ENCODE measurements at places on chromosomes 2 and 18.

GRCh38 chr2:118103951-118104940, 16.0 kb downstream of the INSIG2 start:
- no peak for DNase-seq

- no peak for DNase-seq
Observed at GRCh38 chr18:36942264-36942663, 113.3 kb downstream of the KIAA1328 start.

GRCh38 chr2:238420878-238421694, 5.6 kb upstream of the ASB1 start:
- DNase-seq = no peak

DNA sequence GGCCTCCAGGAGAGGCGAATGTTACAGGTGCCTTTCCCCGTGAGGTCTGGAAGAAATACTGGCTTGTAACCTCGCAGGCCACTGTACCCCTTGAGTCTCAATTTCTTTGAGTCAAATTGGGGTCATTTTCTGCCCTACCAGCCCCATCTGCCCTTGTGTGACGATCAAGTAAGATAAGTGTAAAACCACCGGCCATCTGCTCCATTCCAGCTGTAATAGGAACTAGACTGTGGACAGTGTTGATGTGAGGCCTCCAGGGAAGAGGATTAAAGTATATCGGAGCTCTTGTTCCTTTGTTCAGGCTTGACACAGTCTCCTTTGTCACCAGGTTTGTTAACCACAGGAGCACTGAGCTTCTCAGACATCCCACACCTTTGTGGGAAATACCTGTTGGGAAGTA, 65.6 kb downstream of the MRPS9 start:
- DNase-seq = no peak

GRCh38 chr2:103986001-103986400, 867.9 kb upstream of the POU3F3 start:
- no peak for DNase-seq

GRCh38 chr2:21710496-21710895, 586.7 kb downstream of the TDRD15 start:
- DNase-seq = no peak

DNA sequence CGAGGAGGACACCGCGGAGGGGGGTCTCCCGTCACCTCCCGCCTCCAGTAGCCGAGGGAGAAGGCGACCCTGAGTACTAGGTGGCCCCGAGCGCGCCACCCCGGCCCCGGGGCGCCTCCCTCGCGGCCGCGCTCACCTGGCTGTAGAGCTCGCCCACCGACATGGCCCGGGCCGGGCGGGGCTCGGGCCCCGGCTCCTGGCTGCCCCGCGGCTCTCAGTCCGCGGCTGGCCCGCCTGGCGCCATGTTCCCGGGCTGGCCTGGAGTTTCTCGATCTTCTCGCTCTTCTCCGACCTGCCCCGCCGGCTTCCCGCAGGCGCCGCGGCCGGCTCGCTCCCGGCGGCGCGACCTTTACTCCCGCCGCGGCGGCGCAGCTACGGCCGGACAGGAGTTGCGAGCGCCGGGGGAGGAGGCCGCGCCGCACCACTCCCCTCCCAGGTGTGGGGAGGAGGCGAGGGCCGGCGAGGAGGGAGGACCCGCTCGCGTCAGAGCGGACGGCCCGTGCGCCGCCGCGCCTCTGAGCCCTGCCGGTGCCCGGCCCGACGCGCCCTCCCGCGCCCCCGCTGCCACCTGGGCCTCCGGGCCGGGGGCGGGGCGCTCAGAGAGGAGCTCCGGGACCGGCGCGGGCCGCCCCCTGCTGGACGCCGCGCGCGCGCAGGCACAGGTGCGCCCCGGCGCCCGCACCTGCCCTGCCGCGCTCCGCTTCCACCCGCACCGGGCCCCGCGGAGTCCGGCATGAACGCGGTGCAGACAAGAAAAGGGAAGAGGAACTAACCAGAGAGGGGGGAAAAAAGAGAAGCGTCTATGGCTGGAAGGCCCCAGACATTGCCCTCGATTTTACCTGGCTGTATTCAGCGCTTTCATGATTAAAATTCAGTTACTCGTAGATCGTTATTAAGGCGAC, at the start of gene MYO5B:
TSS of gene MYO5B (minus strand) at position 517 of the 902 bp plus-strand sequence. CDS start at position 163, 354 bp downstream.
- DNase-seq = no peak

GRCh38 chr2:229330952-229331351, 59.9 kb upstream of the PID1 start:
- no peak for DNase-seq

- no peak for DNase-seq
Observed at GRCh38 chr18:63224630-63225029, 94.9 kb downstream of the BCL2 start.

DNA sequence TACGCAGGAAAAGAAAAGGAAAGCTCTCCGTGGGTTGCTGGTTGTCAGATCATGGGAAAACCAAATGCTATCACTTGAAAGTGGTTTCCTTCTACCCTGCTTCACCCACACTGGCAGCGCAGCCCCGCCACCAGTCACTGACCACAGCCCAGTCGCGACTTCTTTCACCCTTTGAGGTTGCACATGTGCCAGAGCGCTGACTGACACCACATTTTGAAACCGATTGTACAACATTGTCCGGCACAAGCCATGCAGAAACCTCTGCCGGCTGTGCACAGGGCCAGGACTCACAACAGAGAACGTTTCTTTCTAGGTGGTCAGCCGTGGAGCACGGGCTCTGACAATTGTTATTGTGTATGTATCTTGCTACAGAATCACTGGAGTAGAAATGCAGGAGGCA, 827.2 kb upstream of the POU3F3 start:
- DNase-seq = no peak

DNA sequence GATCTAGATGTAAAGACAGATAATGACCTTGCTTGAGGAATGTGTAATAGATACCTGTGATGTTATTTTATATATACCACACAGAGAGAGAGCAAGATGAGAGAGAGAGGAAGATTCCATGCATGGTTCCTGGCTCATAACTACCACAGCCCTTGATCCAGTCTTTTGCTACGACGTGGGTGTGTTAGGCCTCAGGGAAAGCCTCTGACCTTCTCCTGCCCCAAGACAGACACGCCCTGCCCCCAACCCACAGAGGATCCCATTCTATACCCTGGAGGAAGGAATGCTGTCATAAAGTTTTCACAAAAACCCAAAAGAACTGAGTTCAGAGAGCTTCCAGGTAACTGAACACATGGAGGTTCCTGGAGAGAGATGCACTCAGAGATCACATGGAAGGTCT, 193.1 kb downstream of the ZEB2 start:
- no peak for DNase-seq

- DNase-seq = no peak
Observed at GRCh38 chr2:205857520-205858237, 175.4 kb downstream of the NRP2 start.

DNA sequence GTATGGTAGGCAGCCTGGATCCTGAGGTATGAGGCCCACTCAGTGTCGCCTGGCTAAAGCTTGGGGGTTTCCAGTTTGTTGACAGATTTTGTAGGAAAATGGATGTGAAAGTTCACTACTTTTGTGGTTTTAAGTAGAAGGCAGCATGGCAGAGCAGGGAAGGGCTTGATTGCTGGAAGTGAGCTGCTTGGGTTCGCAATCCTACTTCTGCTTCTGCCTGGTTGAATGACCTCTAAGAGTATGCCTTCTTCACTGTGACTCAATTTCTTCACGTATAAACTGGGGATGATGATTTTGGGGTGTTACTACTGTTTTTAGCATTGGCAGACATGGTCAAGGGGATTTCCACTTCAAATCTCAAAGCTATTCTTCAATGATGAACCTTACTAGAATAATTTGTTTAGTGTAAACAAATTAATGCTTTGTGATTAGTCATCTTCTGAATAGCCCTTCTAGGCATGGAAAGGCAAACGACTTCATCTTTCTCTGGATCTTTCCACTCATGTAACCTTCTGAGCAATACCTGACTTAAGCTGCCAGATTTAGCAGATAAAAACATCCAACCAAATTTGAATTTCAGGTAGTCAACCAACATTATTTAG, 13.2 kb downstream of the BMP10 start:
- DNase-seq = no peak

DNA sequence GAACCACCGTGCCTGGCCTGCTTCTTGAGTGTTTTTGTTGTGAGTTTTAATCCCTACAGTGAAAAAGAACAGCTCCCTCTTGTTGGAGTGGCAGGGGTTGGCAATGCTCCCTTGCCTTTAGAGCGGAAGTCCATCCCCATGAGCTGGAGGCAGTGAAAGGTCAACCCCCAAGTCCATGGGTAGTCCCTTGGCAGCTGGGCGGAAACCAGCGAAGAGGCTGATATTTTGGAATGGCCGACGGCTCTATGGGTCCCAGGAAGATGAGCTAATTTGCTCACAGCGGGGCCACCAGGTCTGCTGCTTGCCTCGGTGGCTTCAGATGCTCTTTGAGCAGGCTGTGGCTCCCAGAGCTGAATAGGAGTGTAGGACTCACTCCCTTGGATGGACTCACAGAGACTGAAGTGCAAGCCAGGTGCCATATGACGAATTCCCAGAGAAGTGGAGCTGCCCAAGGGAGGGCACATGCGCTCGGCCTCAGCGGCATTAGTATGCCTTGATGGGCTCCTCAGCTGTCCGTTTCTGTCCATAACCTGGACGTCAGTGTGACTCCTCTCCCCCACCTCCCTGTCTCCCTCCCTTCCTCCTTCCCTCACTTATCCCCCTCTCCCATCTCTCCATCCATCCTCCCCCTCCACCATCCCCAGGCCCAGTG, 25.4 kb upstream of the RHOB start:
- no peak for DNase-seq

Measured in esophagus squamous epithelium (tissue), 5 donors.